ENCODE measurements at places on chromosomes 1 and 21.

- DNase-seq: peak; percentile 77
Measured at GRCh38 chr21:38733972-38734546, 71.7 kb upstream of the ETS2 start.

- peak; percentile 69 for DNase-seq
Measured at GRCh38 chr1:98057236-98057910, 136.5 kb upstream of the DPYD start.

DNA sequence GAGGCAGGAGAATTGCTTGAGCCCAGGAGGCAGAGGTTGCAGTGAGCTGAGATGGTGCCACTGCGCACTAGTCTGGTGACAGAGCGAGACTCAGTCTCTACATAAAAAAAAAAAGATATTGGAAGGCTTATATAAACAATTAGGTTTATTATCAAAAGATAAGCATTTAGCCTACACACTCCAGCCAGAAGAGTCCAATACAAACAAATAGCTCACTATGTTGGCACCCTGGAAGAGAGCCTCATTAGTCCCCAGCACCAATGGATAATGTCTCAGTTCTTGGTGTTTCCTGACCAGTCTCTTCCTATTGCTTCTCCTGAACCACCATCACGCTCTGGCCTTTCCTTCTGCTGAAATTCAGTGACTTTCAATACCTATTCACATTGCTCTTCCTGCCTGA lies 48.6 kb upstream of the ATP1A1 start:
- no peak for DNase-seq

DNA sequence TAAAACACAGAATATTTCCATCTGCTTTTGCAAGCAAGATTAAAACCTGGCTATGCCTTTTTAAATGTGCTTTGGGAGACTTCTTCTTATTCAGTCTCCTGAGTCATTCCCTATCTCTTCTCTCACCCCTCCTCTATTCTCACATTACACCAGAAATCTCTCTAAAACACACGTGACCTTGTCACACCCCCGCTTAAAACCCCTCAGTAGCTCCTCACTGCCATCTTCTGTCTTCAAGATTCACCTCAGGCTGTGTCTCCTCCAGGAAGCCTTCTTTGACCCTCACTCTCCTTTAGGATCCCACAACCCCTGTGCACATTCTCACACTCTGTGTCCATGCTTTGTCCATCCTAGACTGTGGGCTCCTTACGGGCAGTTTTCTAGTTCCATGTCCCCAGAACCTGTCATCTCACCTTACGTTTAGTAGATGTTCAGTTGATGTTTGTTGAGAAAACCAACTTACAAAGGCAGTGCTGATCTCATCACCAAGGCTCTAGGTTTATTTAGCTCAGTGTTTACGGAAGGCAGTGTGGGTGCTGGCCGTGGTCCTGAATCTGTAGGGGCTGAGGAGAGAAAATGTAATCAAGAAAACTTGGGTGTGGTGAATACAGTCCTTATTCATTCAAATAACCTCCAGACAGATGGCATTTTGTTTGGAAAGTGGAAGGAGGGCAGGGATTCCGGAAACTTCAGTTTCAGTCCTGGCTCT lies 143.5 kb downstream of the DMRTA2 start:
- DNase-seq: no peak

- no peak for DNase-seq
Measured at GRCh38 chr1:170596701-170597100, 64.7 kb downstream of the GORAB start.

DNA sequence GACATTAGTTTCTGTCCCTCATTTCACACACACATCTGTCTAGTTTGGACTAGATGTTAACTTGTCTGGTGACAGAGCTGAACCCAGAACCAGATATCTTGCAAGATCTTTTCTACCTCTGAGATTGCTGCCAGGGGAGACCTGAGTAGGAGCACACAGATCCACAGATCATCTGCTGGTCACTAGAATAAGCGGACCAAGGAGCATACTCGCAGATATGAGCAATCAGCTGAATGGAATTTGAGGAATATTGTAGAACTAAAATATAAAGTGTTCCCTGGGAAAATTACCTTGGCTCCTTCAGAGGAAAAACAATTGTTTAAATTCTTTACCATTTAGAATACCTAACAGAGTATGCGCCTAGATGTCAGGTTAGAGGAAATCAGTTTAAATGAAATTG lies 90.7 kb downstream of the TNFSF18 start:
- DNase-seq: no peak

- no peak for DNase-seq
Measured at GRCh38 chr1:171965777-171966176, 124.5 kb downstream of the DNM3 start.

DNA sequence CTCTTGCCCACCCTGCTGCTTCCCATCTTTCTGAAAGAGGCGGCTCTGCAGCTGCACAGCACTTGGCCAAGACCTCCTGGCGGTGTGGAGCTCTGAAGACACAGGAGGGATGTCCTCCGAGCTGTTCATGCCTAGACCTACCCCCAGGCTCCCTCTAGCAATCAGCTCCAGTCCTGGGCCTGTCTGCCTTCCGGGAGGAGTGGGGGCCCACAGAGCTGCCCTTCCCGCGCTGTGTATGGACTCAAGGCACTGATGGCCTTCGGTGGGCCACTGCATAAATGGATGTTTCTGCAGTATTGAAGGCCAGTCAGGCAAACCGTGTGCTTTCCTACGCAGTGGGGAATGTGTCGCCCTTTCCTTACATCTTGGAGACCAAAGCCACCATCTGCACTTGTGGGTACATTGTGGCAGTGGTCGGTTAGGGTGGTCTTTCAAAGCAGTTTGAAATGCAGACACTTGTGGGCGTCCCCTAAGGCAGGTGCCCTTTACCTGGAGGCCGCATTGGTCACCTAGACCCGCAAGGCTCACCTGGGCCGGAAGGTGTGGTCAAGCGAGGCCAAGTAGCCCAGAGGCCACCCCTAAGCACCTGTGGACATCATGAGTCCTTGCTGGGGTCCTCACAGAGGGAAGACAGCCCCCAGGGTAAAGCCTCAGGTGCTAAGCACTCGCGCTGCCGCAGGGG lies 912 bp upstream of the PKNOX1 start:
- DNase-seq: no peak

DNA sequence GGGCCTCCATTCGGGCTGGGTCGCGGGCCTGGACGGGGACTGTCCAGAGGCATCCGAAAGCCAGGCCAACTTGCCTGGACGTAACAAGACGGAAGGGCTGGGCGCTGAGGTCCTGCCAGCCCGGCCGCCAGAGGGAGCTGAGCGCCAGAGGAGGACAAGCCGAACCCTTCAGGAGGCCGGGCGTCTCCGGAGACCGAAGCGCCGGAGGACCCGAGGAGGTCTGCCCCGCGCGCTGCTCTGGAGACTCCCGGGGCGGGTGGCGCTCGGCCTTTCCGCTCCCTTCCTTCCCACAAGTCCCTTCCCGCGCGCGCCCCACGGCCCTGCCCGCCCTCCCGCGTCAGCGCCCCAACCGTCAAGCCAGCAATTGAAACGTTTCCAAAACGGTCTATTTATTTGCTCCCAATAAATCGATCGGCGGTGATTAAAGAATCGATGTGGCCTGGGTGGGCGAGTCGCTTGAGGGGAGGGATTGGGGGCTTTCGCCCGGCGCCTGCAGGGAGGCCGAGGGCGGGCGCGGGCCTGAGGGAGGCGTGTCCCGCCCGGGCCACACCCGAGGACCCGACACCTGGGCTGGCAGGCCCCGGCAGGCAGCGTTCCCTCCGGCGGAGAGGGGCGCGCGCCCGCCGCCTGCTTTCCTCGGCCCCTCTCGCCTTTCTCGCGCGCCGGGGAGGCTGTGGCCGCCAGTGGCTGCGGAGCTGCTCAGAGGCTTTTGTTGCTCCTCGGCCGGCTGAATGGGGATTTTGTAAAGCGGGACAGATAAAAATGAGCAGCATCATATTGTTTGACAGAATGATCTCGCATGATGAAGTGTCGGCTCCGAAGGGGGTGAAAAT lies 5.2 kb upstream of the FOXD3 start:
- peak; percentile 86 for DNase-seq

DNA sequence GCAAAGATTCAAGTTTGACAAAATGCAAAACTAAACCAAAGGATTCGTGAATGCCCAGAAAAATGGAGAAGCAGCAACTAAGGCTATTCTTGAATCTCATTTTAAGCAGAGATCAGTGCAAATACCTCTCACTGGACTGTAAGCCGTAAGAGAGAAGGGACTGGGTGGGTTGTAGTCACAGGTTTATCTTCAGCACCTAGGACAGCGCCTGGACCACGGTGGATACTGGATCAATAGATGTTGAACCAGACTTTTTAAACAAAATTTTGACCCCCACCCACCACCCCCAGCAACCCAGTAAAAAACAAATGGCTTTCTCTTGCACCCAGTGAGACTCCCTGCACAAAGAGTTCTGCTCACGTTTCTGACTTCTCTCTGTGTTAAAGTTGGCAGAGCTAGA lies 347.1 kb downstream of the AJAP1 start:
- no peak for DNase-seq

GRCh38 chr1:42922687-42923366 lies 35.8 kb downstream of the SLC2A1 start:
- peak; percentile 70 for DNase-seq

DNA sequence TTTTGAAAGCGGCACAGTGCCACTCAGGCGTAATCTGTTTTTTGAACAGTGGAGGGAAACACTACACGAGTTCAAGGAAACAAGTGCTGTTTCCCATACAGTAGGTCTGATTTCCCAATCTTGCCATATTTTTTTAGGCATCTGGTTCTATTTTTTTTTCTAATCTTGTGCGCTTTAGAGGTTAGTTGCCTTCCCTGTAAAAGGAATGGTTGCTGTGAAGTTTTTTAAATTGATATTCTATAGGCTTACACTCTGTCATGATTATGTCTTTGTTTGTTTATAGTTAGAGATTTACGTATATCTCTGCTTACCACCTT lies 1.2 kb downstream of the NASP start:
- DNase-seq: peak; percentile 42

GRCh38 chr1:85308833-85309350 lies 32.5 kb upstream of the BCL10 start:
- no peak for DNase-seq

- no peak for DNase-seq
Measured at GRCh38 chr1:101139821-101140718, 96.7 kb upstream of the S1PR1 start.

DNA sequence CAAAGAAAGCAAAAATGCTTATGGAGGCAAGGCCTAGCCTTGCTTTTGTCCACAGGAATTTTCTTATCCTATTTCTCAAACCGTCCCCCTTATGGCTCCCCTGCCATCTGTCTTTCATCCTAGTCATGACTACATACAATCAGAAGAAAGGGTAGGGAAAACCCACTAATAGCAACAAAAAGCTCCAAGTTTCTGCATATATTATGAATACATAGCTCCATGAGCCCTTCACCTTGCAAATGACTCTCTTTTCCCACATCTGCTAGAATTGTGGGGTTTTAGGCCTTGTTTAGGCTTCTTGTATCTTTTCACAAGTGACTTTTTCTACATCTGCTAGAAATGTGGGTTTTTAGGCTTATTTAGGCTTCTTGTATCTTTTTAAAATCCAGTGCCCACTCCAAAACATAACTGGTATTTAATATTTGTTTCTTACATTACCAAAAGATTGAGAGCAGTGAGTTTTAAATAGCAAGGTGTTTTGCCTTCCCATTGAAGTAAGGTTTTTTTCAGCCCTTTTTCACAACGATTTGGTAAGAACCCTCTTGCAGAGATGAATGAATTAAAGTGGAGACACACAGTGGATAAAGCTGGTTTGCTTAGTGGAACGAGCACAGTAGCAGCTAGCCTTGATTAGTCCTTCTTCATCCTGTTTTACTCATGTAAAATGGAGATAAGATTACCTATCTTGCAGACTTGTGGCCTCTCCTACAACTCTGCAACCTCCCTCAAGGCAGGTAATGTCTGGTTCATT lies 4.4 kb downstream of the GADD45A start:
- no peak for DNase-seq

DNA sequence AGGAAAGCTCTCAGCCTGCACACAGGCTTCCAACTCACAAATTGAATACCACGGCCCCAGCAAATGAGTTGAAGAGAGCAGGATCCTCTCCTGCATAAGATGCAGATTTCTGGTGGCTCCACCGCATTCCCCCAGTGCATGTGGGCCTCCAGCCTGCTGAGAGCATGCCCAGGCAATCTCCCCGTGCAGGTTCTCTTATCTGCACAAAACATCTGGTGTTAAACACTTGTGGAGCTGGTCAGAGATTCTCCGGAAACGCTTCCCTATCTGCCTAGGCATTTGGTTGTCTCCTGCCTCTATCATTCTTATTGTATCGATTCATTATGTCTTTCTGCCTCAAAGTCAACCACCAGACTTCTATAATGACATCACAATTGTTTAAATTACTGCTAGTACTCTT lies 1349.0 kb upstream of the B3GALT2 start:
- no peak for DNase-seq

- no peak for DNase-seq
Measured at GRCh38 chr21:40208206-40208947, 341.1 kb downstream of the PCP4 start.

DNA sequence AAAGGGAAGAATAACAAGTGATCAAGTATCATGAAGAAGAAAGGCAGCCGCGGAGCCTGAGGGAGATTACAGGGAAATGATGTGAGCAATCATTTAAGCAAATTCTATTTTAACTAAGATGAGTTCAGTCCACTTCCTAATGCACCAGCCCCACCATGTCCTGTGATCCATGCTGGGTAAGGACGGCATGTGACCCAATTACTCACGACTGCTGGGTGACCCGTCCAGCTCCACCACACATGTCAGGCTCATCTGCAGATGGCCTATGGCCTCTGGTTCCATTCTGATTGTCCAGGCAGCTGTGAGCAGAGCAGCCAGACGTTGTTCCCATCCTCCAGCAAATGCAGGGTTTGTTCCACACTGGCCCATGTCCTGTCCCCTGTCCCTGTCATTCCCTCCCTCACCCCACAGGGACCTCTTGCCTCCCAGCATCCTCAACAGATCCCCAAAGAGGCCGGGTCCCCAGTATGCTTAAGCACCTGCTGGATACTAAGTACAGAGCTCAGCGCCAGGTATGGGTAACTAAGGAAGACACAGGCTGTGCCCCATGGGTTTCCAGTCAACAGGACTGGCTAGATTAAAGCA lies 87.9 kb downstream of the MATN1 start:
- DNase-seq: peak; percentile 38

DNA sequence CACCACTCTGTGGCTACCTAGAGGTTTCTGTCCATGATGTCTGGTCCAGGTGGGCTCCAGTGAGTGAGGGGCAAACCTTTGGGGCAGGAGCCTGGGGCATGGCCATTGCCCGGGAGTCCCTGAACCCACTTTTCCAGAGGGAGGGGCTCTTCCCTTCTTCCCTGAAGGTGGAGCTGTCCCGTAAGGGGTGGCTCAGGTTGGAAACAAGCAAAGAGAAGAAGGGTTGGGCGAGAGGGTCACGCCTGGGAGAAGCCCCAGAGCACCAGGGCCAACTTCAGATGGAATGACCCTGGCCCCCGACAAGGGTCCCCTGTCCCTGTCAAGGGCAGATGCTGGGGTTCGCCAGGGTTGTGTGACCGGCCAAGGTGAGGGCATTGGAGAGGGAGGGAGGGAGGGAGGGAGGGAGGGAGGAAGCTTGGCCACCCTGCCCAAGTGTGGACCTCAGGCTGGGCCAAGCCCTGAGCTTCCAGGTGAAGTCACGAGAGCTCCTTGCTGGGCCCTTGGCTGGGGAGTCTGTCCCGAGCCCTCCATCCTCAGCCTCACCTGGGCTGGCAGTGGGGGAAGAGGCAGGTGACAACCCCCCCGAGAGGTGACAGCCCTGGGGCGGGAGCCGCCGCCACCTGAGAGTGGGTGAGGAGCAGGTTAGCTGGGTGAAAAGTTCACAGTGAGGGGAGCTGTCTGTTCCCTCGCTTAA lies 69.6 kb downstream of the DHRS3 start:
- DNase-seq: no peak
